ENCODE measurements at places on chromosomes 2 and 18.

- DNase-seq: no peak
Measured at GRCh38 chr2:131034122-131035051, 58.9 kb downstream of the FAM168B start.

DNA sequence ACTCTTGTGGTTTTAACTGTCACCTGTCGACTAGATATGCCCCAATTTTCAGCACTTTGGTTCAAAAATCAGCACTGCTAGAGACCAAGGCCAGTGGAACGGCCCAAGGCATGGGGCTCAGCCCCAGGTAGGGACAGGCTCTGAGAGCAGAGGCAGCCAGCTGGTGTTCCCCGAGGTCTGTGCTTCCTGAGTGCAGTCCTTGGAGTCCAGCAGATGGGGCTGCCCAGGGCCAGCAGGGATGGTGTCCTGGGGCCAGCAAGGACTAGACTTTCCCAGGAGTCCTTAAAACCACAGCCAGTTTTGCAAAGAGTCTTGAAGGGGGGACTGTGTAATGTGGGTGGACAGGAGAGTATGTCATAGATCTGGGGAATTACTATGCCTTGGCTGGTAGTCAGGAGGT is 56.3 kb downstream of the POMC start:
- no peak for DNase-seq

- DNase-seq: peak; percentile 16
Measured at GRCh38 chr18:54269893-54270844, 852 bp downstream of the POLI start.

DNA sequence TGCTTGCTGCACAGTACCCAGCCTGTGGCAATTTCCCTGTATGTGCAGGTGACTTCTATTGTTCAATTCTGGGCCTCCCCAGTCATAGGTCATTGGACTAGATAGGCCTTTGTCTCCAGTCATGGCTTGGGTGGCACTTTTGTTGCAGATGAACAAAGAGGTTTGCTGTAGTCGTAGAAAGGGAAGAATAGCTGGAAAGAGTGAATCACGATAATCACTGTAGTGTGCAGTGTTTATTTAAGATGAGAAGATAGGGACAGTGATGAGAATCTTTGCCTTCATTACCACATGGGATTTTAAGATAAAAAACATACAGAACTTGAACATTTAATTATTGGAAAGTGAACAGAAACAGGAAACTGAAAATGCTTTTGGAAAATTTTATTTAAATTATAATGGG is 156.1 kb upstream of the CYRIA start:
- no peak for DNase-seq

GRCh38 chr18:57916684-57917083 is 113.6 kb upstream of the ATP8B1 start:
- DNase-seq: no peak

DNA sequence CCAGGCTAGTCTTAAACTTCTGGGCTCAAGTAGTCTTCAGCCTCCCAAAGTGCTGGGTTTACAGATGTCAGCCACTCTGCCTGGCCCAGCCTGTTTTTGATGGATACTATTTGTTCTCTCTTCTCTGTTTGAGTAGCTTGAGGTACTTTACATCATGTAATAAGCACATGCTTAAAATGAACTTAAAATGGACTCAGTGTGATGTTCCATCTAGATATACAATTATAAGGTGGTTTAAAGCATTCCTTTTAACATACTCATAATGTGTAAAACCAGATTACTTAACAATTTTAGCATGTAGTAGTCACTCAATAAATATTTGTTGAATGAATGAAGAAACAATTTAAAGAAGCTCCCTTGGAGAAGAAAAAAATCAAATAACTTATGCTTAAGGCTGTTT is 9.6 kb downstream of the PTPRM start:
- no peak for DNase-seq

- DNase-seq: no peak
Measured at GRCh38 chr2:109322641-109323040, 193.6 kb downstream of the SH3RF3 start.

DNA sequence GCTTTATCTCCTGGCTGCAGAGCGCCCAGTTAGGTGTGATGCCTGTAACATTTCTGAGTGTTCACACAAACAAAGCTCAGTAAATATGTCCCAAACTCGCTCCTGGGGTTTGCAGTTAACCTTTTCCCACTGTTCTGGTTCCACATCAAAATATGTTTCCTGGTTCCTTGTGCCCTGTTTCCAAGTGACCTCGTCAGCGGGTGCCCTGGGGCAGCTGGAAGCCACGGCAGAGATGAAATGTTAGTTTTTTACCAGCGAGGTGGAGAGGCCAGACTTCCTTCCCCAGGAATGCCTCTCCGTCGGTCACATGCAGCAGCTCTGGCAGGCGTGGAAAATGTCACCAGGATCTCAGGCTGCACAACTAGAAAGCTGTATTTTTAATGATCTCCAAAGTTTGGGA is 18.2 kb downstream of the NFATC1 start:
- no peak for DNase-seq

DNA sequence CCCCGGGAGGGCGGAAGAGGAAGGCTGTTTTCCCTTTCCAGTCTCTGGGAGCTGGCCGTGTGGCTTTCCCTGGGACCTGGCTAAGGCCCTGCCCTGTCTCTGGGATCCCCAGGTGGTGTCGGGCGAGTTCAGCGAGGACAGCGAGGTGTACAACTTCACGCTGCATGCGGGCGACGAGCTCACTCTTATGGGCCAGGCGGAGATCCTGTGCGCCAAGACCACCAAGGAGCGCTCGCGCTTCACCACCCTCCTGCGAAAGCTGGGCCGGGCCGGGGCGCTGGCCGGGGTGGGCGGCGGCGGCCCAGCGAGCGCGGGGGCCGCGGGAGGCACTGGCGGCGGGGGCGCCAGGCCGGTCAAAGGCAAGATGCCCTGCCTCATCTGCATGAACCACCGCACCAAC is 11.2 kb downstream of the GAREM2 start:
- DNase-seq: no peak

DNA sequence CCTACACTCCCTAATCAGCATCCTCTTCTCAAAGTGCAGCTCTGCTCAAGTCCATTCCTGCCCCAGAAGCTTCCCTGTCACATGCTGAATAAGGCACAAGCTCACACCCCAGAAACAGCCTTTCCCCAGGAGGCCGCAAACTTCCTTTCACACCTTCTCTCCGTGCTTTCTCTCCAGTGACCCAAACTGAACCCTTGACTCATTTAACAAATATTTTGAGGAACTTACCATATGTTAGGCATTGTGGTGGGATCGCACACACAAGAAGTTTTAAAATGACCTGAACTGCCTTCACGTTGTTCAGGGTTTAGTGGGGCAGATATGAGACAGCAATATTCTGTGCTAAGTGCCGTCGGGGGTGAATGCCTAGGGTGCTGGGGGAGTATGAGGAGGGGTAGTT is 161.3 kb downstream of the INSIG2 start:
- no peak for DNase-seq

- no peak for DNase-seq
Measured at GRCh38 chr2:160835166-160835565, 325.1 kb upstream of the TANK start.

- DNase-seq: no peak
Measured at GRCh38 chr2:77156599-77156998, 365.6 kb downstream of the LRRTM4 start.

- DNase-seq: no peak
Measured at GRCh38 chr2:23026671-23027070, 358.3 kb upstream of the KLHL29 start.

GRCh38 chr18:26133652-26134051 is at the start of gene PSMA8:
Gene PSMA8, plus strand, starts transcription at chr18:26133869. Its CDS starts 97 bp downstream, at chr18:26133966.
- DNase-seq: no peak

GRCh38 chr18:67599277-67599676 is 82.8 kb upstream of the DSEL start:
- DNase-seq: no peak

- DNase-seq: no peak
Measured at GRCh38 chr2:88857951-88858411, 166.5 kb downstream of the RPIA start.

DNA sequence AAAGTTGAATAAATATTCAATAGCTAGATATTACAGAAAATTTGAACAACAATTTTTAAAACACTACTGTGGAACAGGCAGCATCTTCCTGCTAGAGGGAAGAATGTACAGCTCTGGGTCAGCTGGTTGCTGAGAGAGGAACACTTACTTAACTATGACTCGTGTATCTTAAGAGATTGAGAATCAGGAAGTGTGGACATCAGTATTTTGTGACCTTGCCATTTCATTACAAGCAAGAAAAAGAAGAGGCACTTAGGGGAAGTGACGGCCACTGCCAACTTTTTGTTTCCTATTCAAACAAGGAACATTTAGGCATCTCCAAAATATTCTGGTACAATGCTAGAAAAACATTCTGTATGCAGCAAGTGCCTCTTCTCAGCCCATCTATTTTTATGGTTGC is 45.9 kb downstream of the ITPRID2 start:
- no peak for DNase-seq

DNA sequence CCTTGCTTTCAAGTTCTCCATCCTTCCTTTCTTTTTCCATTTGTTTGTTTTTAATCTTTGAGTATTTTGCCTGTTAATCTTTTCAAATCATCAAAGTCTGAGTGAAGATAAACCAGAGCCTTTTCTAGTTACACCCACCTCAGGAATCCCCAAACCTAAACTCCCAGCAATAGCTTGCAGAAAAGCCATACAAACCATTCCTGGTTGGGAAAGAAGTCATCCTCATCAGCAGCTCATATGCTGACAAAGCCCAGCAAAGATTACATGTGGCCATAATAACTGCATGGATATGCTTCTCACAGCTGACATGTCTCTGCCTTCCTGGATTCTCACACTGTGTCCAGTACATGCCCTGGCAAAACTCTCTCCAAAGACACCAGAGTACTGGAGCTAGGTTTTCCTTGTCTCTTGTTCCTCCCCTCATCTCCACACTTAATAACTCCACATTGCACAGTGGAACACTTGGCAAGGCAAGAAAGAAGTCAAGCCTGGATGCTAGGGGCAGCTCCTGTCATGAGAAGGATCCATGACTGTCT is 126.4 kb upstream of the TLK1 start:
- no peak for DNase-seq

GRCh38 chr2:241777686-241778627 is 1.3 kb downstream of the GAL3ST2 start:
- no peak for DNase-seq

DNA sequence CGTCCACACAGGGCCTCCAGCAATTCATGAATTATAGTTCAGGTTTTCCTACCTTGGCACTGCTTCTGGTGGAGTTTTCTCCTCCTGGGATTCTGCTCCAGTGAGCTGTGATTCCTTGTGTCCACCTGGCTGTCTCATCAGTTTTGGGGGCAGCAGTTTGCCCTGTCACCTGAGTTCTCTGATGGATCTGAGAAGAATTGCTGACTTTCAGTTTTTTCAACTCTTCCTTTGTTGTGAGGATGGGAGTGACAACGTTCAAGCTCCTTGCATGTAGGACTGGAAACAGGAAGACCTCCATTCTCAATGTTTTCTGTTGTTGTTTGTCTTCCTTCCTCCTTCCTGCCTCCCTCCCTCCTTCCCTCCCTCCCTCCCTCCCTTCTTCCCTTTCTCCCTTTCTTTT is 359.0 kb downstream of the TSN start:
- DNase-seq: no peak

- peak; percentile 5 for DNase-seq
Measured at GRCh38 chr2:86477349-86477748, 36.2 kb downstream of the KDM3A start.

DNA sequence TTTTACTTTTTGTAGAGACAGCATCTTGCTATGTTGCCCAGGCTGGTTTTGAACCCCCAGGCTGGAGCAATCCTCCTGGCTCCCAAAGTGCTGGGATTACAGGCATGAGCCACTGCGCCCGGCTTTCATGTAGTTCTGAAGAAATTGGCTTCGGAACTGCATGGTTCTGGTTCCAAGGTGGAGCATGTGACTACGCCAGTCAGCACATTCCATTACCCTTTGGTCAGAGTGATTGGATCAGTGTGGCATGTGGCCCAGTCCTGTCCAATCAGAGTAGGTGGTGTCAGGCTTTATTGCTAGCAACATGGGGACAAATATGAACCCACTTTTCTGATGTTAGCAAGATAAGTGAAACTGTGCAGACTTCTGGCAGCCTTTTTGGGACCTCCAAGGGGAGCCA is 16.3 kb upstream of the ATOH8 start:
- DNase-seq: peak; percentile 84

- DNase-seq: no peak
Measured at GRCh38 chr2:237673130-237674001, 46.0 kb downstream of the LRRFIP1 start.

GRCh38 chr18:24786027-24786426 is 325.6 kb downstream of the HRH4 start:
- DNase-seq: no peak

GRCh38 chr2:208134928-208135586 is 5.4 kb upstream of the CRYGC start:
- DNase-seq: no peak

DNA sequence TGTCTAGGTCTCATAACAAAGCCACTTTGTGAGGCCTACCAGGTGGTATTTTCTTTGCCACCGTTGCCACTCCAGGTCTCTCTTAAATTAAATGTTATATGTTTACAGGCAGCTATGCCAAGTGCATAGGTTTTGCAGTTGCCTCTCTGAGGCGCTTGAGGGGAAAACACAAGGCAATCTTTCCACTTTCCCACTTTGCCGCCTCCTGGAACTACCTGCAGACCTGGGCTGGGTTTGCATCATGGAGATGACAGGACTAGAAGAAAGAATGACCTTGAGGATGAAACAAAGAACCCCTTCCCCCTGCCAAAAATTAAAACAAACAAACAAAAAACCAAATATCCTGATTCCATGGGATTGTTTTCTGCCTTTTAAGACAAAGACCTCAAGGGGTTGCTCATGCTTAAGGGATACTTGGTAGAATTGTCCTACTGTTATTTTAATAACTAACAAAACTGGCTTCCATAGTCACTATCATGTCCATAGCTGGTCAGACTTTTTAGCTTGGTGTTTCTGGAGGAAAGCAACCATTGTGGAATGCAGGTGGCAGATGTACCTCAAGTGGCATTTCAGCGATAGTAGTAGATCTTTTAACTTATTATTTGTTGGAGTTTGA is 159.9 kb downstream of the PRPF40A start:
- no peak for DNase-seq

DNA sequence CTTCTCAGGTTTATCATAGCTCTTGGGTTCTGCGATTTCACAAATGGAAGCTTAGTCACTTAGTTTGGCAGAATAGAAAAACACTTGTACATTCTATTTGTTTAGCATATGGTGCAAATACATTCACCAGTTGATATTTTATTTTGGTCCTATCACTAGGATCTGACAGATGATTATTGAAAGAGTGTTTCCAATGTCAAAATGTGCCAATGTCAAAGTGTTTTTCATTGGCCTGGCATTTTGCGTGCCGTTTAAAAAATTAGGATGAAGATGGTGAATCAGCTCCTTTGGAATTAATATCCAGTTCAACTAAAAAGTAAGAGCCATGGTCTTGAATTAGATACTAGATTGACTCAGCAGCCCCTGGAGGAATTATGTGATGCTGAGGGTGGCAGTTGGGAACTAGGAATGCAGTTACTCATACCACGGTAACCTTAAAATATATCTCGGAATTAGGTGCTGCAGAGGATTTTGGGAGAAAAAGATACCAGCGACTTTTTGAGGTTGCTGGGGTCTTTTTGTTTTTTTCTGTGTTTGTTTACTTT is 87.0 kb downstream of the SPHKAP start:
- no peak for DNase-seq
